Mesothelial cell of epicardium (in vitro differentiated cells): ENCODE measurements at places on chromosomes 2 and 18. TPM values are rescaled to one million over a fixed set of nuclear protein-coding genes. Genes with fewer than 3 reads are reported as not detected.

ADAM23 gene
- 6.9 to 8.6 TPM (median 8.5 TPM) in 3 replicates for total RNA-seq

UPP2 gene
- not detected in 3 replicates for total RNA-seq

SLC30A3 gene
- 2.3 to 3.4 TPM (median 3.1 TPM) in 3 replicates for total RNA-seq

DNA sequence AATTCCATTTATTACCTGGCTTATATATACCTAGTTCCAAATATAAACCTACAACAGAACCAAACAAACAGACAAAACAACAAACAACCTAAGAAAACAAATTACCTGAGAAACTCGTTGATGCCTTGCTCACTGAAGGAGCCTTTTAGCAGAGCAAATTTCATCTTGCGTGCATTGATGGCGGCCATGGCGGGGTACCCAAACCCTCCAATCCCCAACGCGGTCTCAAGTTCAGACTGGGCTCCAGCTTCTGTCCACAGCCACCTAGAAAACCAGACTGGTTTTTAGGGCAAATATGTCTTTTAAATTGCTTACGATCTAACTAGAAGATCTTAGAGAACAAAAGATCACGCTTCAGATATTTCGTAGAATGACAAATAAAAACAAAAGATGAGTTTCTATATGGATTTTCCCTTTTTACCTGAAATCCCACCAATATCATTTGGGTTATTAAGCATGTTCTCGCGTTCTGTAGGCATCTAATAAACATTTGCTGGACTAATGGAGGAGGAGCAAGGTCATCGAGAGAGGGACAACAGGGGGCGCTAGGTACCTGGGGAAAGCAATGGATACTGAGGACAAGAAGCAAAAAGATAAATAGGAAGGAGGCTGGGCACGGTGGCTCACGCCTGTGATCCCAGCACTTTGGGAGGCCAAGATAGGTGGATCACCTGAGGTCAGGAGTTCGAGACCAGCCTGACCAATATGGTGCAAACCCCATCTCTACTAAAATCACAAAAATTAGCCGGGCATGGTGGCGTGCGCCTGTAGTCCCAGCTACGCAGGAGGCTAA, 25.2 kb downstream of the PDIA6 start:
- no peak for DNase-seq

DNA sequence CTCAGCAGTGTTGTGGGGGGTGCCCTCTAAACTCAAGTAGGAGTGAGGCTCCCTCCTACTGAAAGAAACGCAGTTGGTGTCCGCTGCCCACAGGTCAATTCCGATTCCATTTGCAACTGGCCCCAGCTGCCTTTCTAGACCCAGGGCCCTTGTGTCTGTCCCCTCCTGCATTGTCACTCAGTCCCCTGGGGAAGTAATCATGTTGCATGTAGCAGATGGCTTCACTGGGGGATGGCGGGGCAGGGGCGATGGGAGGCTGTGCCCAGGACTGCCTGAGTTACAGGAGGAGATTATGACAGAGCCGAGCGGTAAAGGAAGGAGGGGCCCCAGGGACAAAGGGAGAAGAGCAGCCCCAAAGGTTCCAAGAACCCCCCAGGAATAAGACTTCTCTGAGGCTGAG, 62.5 kb upstream of the SH3RF3 start:
- DNase-seq, result no peak

DNA sequence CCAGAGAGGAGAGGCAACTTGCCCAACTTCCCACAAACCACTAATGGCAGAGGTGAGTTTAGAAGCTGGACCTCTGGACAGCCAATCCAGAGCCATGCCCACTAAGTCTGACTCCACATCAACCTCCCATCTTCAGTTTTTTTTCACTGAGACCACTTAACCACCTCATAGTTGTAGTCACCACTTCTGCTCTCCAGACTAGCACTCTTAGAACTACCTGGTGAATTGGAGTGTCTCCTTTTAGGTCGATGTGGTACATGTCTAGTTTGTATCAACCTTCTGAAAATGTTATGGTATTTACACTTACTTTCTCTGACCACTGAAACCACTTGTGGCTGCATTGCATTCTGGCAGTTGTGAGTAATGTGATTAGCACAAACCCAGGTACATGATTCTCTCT, 743.6 kb upstream of the FANCL start:
- no peak for DNase-seq

DNA sequence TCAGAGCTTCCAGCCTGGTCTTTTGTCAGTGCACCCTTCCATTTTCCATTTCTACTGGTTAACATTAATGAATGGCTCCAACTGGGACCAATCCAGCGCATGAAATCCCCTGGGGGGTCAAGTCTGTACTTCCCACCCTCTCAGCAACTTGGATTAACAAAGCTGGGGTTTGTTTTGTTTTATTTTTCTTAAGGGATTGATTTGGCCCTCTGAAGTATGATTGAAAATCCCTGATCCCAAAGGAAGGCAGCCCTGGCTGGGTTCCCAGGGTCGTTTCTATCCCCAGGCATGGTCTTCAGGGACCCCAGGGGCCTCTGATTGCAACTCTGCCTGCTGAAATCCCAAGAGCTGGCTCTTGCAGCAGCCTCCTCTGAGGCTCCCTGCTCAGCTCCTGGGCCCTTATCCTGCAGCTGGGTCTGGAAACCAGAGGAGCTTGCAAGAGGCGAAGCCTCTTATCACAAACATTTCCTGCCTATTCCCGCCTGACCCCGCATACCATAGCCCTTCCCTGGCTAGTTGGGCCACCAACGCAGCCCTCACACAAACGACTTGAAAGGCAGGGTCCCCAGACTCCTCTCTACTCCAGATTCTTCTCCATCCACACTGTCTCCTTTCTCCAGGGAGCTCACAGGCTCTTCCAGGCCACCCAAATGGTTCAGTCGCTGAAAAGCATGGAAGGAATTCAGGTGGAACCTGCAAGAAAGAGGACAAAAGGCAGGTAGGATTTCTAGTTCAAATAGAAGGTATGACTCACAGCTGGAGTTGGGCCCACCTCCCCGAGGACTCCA, 109.7 kb upstream of the PKDCC start:
- no peak for DNase-seq

DNA sequence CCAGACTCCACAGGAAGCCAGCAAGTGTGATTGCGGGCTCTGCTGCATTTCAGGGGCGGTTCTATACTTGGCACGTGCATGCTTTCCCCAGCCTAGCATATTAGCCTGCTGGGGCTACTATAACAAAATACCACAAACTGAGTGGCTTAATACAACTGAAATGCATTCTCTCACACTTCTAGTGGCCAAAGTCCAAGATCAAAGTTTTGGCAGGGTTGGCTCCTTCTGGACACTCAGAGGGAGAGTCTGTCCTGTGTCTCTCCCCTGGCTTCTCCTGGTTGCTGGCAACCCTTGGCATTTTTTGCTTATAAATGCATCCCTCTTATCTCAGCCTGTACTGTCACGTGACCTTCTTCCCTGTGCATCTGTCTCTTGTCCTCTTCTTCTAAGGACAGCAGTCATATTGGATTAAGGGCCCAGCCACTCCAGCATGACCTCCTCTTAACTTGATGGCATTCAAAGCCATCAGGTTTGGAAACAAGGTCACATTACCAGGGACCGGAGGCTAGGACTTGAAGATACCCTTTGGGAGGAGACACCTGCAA, 138.7 kb downstream of the RNF152 start:
- DNase-seq, result no peak

GRCh38 chr18:68740966-68741365, 26.1 kb upstream of the TMX3 start:
- DNase-seq, result no peak

GRCh38 chr2:95300450-95300849, 3.3 kb downstream of the KCNIP3 start:
- no peak for DNase-seq
